ENCODE measurements at places on chromosomes 1 and 21.
A peak's percentile ranks its signal among the peaks of the same experiment; 100 is the strongest.

DNA sequence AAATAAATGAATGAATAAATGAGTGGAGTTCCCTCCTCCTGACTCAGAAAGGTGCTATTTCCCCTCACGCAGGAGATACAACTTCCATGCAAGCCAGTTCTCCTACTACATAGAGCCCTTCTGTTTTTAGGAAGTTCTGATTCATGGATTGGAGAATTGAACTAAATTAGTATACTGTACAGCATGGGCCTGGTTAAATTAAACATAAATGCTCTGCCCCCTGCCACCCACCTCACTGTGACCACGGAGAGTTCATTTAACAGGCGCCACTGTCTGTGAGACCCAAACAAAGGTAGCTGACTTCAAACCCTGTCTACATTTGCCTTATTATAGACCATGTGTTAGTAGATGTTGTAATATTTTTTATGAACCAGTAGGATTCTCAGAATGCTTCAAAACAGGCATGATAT is 9.1 kb upstream of the IRF2BP2 start:
- no peak for DNase-seq
- H3K27ac ChIP-seq, result peak overlapping the region; percentile 86
- H3K36me3 ChIP-seq, result no peaks in the 10 kb centered on the region
- peaks cover 75% of the 10 kb centered on the region for H3K4me1 ChIP-seq
- H3K4me3 ChIP-seq, result no peak overlapping the region

DNA sequence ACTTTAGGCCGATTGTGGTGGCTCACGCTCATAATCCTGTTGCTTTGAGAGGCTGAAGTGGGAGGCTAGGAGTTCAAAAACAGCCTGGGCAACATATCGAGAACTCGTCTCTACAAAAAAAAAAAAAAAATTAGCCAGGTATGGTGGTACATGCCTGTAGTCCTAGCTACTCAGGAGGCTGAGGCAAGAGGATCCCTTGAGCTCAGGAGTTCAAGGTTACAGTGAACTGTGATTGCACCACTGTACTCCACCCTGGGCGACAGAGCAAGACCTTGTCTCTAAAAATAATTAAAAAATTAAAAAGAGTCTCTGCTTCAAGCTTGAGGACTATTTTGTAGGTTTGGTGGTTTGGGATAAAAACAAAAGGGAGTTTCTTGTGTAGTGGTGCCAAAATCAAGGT is 21.2 kb downstream of the KDM1A start:
- H3K4me3 ChIP-seq, result no peak overlapping the region
- H3K36me3 ChIP-seq, result no peaks in the 10 kb centered on the region
- no peak overlapping the region for H3K27ac ChIP-seq
- no peaks in the 10 kb centered on the region for H3K4me1 ChIP-seq

DNA sequence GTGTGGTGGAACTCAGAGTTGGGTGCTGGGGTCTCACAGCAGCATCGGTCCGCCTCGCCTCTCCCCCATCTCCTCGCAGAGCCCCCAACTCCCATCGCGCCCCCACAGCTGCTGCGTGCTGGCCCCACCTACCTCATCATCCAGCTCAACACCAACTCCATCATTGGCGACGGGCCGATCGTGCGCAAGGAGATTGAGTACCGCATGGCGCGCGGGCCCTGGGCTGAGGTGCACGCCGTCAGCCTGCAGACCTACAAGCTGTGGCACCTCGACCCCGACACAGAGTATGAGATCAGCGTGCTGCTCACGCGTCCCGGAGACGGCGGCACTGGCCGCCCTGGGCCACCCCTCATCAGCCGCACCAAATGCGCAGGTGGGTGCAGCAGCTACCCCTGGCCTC is 24.2 kb downstream of the PTPRU start:
- DNase-seq, result no peak
- no peaks in the 10 kb centered on the region for H3K36me3 ChIP-seq
- H3K4me1 ChIP-seq, result no peaks in the 10 kb centered on the region

- no peak overlapping the region for H3K4me3 ChIP-seq
- no peaks in the 10 kb centered on the region for H3K4me1 ChIP-seq
- H3K27me3 ChIP-seq, result no peaks in the 10 kb centered on the region
Observed at GRCh38 chr21:46401186-46401910, 57.3 kb upstream of the DIP2A start.

GRCh38 chr1:115105831-115106230 is 16.5 kb upstream of the TSPAN2 start:
- H3K36me3 ChIP-seq, result no peaks in the 10 kb centered on the region
- no peak overlapping the region for H3K27ac ChIP-seq
- no peak for DNase-seq
- H3K27me3 ChIP-seq, result no peaks in the 10 kb centered on the region
- H3K4me1 ChIP-seq, result peaks cover 4% of the 10 kb centered on the region

DNA sequence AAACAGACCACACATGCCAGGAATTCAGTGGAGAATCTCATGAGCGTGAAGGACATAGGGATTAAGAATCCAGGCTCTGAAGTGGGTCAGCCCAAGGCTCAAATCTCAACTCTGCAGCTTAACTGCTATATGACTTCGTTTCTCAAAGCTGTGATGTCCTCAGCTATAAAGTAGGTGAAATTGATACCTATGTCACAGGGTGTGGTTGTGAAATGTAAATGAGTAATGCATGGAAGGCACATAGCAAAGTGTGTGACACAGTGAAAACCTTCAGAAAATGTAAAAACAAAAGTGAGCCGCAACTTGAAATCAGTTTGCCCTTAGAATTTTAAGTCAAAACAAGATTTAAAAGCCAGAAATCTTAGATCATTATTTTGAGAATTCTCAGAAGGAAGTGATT is 145.7 kb upstream of the PRMT6 start:
- no peak overlapping the region for H3K27ac ChIP-seq
- H3K36me3 ChIP-seq, result no peaks in the 10 kb centered on the region
- DNase-seq, result no peak
- no peaks in the 10 kb centered on the region for H3K4me1 ChIP-seq
- H3K4me3 ChIP-seq, result no peak overlapping the region

GRCh38 chr1:230797376-230797920 is 50.3 kb downstream of the CAPN9 start:
- H3K4me1 ChIP-seq, result no peaks in the 10 kb centered on the region
- no peaks in the 10 kb centered on the region for H3K36me3 ChIP-seq

DNA sequence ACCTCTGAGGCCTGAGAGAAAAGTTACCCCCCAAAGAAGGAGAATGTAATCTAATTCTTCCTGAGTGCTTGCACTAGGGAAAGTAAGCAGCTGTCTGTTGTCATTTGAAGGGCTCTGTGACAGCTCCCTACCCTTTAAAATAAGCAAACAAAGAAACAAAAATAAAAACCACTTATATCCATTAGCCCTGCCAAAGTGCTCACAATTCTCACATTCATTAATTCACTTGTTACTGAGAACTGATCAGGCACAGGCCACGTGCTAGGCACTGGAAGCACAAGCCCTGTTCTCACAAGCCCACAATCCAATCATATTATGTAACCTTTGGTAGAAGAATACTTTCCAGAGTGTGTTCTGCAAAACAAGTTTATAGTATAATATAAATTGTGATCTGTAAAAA is 199.4 kb downstream of the ZC3H11B start:
- H3K4me3 ChIP-seq, result no peak overlapping the region
- H3K27ac ChIP-seq, result no peak overlapping the region
- DNase-seq, result no peak
- H3K27me3 ChIP-seq, result no peaks in the 10 kb centered on the region
- no peaks in the 10 kb centered on the region for H3K4me1 ChIP-seq
- H3K36me3 ChIP-seq, result no peaks in the 10 kb centered on the region

DNA sequence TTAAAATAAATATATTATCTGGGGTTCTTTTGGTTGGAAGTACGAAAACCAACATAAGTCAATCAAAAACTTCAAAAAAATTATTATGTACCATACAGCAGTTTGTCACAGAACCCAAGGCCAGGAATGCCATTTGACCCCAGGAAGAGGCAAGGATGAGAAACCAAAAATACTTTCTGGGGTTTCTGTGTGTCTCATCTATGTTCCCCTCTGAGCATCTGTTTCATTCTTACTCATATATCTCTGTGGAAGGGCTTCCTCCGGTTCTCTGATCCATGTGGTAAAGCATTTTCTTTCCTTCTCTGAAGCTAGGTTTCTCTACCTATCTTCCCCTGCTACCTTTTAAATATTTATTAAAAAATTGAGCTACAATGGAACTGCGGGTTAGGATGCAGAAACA is 9.8 kb upstream of the FCRL1 start:
- no peak for DNase-seq
- peaks cover 10% of the 10 kb centered on the region for H3K4me1 ChIP-seq
- no peak overlapping the region for H3K4me3 ChIP-seq
- no peak overlapping the region for H3K27ac ChIP-seq
- H3K27me3 ChIP-seq, result no peaks in the 10 kb centered on the region

- DNase-seq, result no peak
- H3K36me3 ChIP-seq, result no peaks in the 10 kb centered on the region
- H3K4me1 ChIP-seq, result no peaks in the 10 kb centered on the region
- H3K27ac ChIP-seq, result no peak overlapping the region
Observed at GRCh38 chr1:121445679-121446078, 260.9 kb downstream of the SRGAP2C start.

DNA sequence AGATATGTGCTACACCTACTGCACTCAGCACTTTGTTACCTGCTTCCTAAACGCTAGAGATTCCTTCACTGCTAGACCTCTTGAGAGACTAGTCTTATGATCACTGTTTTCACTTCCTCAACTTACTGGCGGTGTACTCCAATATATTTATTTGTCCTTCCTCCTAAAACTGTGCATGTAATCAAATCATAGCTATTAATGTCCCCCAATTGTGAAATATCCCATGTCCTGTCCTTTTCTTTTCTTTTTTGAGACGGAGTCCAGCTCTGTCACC is 3.4 kb downstream of the SOAT1 start:
- no peaks in the 10 kb centered on the region for H3K36me3 ChIP-seq
- H3K4me1 ChIP-seq, result peaks cover 29% of the 10 kb centered on the region
- no peak for DNase-seq
- H3K27me3 ChIP-seq, result no peaks in the 10 kb centered on the region

GRCh38 chr1:200891774-200892157 is 2.9 kb upstream of the INAVA start:
- H3K27me3 ChIP-seq, result no peaks in the 10 kb centered on the region
- H3K36me3 ChIP-seq, result no peaks in the 10 kb centered on the region
- H3K27ac ChIP-seq, result peak overlapping the region; percentile 94

- peak; percentile 6 for DNase-seq
- peaks cover 4% of the 10 kb centered on the region for H3K36me3 ChIP-seq
- no peak overlapping the region for H3K4me3 ChIP-seq
- no peaks in the 10 kb centered on the region for H3K27me3 ChIP-seq
Observed at GRCh38 chr1:17412093-17412870, 27.2 kb downstream of the RCC2 start.

GRCh38 chr1:154859786-154860155 is 10.3 kb downstream of the KCNN3 start:
- H3K4me1 ChIP-seq, result no peaks in the 10 kb centered on the region
- no peak overlapping the region for H3K27ac ChIP-seq
- H3K36me3 ChIP-seq, result no peaks in the 10 kb centered on the region
- H3K4me3 ChIP-seq, result no peak overlapping the region

DNA sequence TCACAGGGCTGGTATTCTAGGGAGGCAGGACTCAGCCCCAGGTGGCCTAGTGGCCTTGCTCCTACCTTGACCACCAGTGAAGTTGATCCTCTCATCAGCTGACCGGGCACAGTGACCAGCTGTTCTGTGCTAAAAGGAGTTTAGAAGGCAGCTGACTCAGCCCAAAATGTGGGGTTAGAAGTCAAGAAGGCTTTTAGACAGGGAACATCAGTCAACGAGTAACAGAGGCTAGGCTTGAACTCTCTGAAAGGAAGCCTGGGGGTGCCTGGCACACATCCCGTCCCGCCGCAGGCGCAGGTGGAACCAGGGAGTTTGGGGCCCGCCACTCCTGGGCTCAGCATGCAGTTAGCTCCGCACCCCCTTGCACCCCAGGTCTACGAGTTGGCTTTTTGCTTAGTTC is 114.9 kb upstream of the SLC45A1 start:
- H3K4me1 ChIP-seq, result peaks cover 54% of the 10 kb centered on the region
- DNase-seq, result no peak
- H3K4me3 ChIP-seq, result no peak overlapping the region

DNA sequence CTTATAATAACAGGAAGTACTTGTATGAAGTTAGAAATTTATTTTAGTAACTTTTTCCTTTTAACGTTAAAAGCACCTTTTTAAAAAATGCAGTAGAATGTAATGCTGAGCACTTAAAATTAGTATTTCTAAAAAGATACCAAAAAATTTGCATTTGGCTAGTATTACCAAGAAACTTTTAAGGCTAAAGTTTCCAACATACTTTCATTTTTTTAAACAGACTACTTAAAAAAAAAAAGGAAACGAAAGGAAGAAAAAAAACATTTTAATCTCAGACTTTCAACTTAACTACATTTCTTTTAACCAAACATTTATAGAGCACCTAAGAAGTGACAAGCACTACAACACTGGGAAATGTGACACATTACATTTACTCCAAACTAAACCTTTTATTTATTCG is 2.8 kb downstream of the ARID4B start:
- no peak overlapping the region for H3K27ac ChIP-seq
- no peaks in the 10 kb centered on the region for H3K4me1 ChIP-seq
- no peak overlapping the region for H3K4me3 ChIP-seq
- H3K36me3 ChIP-seq, result no peaks in the 10 kb centered on the region
- DNase-seq, result no peak
- no peaks in the 10 kb centered on the region for H3K27me3 ChIP-seq

DNA sequence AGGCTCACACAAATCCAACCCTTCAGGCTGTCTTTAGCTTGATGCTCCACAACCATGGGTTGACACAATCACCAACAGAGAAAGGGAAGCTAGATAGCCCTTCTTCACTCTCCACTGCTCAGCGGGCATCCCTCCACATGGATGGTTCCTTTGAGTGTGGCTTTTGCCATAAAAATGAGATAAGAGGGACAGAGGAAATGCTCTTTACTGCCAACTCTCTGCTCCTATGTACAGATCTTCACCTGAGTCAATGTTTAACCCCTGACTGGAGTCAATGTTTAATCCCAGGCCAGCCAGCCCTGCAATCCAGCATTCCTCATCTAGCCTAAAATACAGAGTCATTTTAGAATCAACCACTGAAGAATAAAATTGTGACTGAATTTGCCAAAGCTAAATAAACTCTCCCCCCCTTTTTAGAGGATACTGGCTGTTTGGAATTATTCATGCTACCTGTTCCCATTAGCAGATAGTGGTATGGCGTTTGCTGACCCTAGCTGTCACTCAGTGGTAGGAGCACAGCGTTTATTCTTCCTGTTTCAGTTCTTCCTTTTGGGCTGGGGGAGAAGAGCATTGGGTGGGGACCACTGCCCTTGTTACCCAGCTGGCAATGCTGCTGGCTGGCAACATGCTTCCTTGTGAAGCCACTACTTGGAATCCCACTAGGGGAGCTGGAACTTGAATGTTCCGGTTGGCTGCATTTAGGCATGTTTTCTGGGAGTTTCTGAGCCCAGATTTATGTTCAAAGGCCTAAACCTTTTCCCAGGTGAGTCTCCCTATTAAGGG is 5.2 kb upstream of the PIGR start:
- DNase-seq, result peak; percentile 55
- peaks cover 55% of the 10 kb centered on the region for H3K4me1 ChIP-seq
- no peaks in the 10 kb centered on the region for H3K36me3 ChIP-seq

GRCh38 chr21:33367309-33367973 is 35.8 kb upstream of the IFNGR2 start:
- H3K4me1 ChIP-seq, result peaks cover 1% of the 10 kb centered on the region
- H3K27ac ChIP-seq, result no peak overlapping the region
- H3K27me3 ChIP-seq, result no peaks in the 10 kb centered on the region
- H3K36me3 ChIP-seq, result no peaks in the 10 kb centered on the region
